ENCODE measurements at places on chromosomes 11 and 22.

DNA sequence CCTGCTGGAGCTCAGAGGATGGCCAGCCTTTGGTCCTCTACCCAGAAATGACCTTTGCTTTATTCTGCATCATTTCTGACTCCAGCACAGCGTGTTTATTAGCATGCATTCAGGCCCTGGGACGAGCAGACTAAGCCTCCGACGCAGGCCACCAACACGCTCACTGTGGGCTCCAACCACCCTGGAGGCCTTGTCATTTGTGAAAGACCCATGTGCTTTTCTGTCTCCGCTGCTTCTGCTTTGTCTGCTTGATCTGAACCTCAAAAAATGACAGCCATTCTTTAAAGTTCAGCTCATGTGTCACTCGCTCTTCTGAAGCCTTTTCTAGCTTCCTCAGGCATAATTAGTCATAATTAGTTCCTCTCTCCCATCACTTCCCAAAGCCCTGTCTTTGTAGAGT is 109.1 kb upstream of the TIMP3 start:
- DNase-seq, result no peak

GRCh38 chr11:69840371-69841169 is 21.4 kb upstream of the FGF3 start:
- no peak for DNase-seq

DNA sequence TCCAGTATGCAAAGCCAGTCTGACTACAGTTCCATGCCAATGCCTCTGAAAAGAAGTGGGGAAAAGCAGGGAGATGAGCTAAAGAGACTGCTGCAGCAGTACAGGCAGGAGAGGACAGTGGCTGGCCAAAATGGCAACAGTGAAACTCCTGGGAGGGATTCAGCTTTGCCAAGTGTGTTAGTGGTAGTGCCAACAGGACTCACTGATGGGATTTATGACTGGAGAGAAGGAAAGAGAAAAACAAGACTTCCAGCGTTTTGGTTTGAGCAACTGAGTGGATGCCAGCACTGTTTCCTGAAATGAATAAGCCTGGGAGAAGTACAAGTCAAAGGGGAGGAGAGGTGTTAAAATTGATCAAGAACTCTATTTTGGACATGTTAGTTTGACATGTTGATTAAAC is 80.9 kb downstream of the PLEKHA7 start:
- no peak for DNase-seq

DNA sequence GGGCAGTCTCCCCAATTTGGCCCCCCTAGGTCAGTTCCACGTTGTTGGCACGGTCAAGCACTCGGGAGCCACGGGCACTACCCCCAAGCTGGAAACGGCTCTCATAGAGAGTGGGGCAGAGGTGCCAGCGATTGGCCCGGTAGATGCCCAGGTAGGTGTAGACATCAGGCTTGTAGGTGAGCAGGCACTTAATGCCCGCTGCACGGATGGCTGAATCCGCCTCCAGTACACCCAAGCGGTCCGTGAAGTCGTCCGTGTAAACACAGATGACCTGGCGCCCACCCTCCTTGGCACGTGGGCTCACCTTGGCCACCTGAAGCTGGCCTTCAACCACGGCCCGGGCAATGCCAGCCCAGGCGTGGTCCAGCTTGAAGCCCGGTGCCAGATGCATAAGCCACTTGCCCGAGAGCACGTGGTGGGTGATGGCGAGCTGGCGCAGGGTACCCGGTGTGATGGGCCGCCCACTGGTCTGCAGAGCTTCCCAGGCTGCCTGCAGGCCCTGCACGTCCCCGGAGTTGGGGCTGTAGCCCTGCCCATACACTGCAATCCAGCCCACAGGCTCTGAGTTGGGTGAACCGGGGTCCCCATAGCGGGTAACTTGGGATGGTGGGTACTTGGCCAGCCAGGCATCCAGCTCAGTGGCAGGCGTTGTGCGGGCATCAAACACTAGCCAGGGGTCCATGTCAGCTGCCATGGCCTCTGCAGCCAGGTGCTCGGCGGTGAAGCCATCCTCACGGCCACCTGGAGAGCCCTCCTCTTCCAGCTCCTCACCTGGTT is 1.2 kb downstream of the C11orf68 start:
- no peak for DNase-seq

DNA sequence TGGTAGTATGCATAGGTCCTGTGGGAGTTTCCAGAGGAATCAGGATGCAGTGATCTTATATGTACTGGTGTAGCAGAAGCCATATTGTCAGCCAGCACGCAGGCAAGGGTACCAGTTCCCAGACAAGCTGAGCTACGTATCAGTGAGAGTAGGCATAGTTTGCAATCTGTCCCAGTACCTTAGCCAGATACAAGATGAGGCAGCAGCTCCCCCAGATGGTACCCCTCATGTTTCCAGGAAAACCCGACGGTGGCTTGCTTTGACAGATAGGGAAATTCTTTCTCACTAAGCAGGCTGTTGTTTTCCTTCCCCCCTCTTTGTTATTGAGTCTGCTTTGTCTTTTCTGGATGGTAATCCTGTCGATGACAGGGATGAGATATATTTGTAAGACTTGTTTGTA is 109.7 kb upstream of the RRM1 start:
- no peak for DNase-seq

GRCh38 chr11:104912102-104912501 is 13.8 kb upstream of the CASP12 start:
- DNase-seq, result no peak

GRCh38 chr11:48036466-48036865 is 56.1 kb downstream of the PTPRJ start:
- DNase-seq, result no peak

GRCh38 chr11:34997952-34998528 is 81.6 kb downstream of the PDHX start:
- peak; percentile 44 for DNase-seq

DNA sequence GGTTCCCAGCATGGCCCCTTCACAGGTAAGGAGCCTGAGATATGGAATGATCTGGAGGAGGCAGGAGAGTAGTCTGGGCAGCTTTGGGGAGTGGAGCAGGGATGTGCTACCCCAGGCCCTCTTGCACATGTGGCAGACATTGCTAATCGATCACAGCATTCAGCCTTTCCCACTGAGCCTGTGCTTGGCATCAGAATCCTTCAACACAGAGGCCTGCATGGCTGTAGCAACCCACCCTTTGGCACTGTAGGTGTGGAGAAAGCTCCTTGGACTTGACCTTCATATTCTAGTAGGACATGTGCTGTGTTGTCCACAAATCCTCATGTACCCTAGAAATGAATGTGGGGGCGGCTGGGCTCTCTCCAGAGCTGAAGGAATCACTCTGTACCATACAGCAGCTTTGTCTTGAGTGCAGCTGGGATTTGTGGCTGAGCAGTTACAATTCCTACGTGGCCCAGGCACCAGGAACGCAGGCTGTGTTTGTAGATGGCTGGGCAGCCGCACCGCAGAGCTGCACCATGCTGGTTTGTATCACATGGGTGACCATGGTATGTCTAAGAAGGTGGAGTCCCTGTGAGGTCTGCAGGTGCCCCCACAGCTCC is 21.8 kb upstream of the PPP6R3 start:
- DNase-seq, result no peak
